ENCODE measurements at places on chromosomes 7 and 10.

DNA sequence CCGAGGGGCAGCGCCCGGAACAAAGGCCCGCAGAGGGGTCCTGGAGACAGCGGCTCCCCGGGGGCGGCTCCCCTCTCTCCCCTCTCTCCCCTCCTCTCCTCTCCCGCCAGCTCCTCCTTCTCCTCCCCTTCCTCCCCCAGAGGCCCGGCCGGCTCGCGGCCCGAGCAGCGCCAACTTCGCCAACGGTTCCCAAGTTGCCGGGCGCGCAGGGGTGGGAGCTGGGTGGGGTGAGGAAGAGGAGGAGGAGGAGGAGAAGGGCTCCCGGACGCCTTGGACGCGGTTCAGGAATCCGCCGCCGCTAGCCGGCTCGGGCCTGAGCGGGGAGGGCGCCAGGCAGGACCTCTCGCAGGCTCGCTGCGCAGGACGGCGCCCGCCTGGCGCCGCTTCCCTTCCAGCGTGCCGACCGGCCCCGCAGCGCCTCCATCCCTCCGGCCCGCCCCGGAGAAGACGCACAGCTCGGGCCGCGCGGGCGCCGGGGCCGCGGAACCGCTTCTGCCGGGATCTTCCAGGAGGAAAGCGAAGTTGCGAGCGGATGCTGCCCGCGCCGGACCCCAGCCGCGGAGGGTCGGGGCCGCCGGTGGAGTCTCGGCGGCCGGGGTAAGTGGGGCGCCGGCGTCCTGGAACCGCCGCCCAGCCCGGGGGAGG is at the start of gene CHST3:
Gene CHST3 (plus strand): TSS at position 298 of the 645 bp plus-strand sequence. CDS start 41,448 bp downstream, outside the sequence.
- no peak for DNase-seq

DNA sequence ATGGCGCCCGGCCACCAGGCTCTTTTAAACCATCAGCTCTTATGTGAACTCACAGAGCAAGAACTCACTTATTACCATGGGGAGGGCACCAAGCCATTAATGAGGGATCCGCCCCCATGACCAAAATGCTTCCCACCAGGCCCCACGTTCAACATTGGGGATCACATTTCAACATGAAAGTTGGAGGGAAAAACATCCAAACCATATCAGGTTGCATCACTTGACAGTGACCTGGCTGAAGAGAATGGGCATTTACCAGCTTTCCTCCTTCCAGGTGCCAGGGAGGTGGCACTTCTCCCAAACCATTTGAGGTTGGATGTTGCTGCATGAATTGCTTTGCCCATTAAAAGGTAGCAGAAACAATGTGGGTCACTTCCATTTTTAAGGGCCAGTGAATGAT is 115.6 kb upstream of the TNS3 start:
- DNase-seq: no peak

GRCh38 chr10:71840958-71841335 is 10.1 kb downstream of the PSAP start:
- DNase-seq: no peak

DNA sequence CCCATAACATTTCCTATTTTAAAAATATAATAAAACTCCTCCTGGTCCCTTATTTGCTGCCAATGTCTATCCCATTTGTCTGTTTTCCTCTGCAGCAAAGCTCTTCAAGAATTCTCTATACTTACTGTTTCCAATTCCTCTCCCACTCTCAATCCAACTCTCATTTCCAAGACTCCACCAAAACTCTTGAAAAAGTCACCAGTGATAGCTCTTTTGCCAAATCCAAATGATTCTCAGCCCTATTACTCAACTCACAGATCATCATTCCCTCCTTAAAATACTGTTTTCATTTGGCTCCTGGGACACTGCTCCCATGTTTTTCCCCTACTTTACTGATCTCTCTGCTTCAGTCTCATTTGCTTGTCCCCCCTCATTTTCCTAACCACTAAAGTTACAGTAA is 139.4 kb downstream of the HIBADH start:
- no peak for DNase-seq

DNA sequence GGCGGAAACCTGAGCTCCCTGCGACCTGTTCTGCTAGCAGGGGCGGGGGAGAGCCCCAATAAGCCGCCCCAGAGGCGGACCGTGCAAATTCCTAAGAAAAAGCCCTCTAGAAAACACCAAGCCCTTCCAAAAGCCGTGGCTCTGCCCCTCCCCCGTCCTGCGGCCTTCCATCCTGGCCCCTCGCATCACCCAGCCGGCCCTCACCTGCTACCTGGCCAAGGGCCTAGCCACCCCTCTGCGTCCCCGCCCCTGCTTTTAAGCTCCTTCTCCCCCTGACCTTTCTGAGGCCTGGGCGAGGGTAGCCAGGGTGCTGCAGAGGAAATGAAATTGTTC is 24.9 kb downstream of the SKIDA1 start:
- DNase-seq: no peak

DNA sequence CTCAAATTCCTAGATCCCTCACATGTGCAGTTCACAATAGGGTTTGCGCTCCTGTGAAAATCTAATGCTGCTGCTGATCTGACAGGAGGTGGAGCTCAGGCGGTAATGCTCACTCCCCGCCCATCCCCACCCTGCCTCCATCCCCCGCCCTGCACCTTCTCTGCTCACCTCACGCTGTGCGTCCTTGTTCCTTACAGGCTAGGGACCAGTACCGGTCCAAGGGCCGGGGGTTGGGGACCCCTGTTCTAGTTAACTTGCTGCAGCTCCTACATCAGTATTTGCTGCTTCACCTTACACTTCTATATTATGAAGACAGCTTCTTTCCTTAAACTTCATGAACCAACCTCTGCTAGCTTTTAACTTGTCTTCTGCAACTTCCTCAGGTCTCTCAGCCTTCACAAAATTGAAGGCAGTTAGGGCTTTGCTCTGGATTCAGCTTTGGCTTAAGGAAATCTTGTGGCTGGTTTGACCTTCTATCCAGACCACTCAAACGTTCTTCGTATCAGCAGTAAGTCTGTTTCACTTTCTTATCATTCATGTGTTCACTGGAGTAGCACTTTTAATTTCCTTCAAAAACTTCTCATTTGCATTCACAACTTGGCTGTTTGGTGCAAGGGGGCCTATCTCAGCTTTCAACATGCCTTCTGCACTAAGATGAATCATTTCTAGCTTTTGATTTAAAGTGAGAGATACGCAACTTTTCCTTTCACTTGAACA is 1.7 kb upstream of the TNKS2 start:
- DNase-seq: peak; percentile 30

GRCh38 chr10:33336582-33337325 is 2.3 kb upstream of the NRP1 start:
- no peak for DNase-seq

GRCh38 chr7:8514781-8515519 is 81.5 kb downstream of the NXPH1 start:
- DNase-seq: no peak

Measured in activated CD4-positive, alpha-beta T cell treated with anti-CD3 and anti-CD28 coated beads for 24 hours (primary cell).